PC-3 (cell line): ENCODE measurements at places on chromosomes 12 and 14. TPM values are rescaled to one million over a fixed set of nuclear protein-coding genes. Genes with fewer than 3 reads are reported as not detected.

DNA sequence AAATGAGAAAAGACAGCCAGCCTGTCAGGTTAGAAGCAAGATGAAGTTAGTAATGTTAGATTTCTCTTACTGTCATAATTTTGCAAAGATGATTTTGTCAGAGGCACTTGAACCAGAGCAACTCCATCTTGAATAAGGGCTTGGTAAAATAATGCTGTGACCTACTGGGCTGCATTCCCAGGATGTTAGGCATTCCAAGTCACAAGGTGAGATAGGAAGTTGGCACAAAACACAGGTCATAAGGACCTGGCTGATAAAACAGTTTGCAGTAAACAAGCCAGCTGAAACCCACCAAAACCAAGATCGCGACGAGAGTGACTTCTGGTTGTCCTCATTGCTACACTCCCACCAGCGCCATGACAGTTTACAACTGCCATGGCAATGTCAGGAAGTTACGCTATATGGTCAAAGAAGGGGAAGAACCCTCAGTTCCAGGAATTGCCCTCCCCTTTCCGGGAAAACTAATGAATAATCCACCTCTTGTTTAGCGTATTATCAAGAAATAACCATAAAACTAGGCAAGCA, 1313.5 kb upstream of the TMEM132C start:
- H3K27me3 ChIP-seq, result peaks cover 27% of the 10 kb centered on the region
- no peak overlapping the region for H3K4me3 ChIP-seq
- no peak for DNase-seq
- no peaks in the 10 kb centered on the region for H3K4me1 ChIP-seq

DNA sequence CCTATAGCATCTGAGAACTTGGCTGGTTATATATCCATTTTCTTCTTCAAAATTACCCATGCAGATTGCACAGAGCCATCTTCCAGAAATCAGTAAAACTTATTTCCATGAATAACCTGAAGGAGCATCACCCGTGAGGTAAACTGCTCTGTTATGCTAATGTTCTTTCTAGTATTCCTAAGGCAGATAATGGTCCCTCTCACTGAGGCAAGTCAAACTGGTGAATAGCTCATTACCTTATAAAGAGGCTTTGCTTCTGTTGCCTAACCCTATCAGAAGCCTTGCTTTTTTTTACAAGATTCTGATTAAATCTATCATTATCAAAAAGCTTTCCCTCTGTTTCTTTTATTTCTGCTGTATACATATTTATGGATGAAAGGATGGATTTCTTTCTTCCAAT, 307.6 kb upstream of the FLRT2 start:
- H3K4me3 ChIP-seq, result no peak overlapping the region
- H3K36me3 ChIP-seq, result no peaks in the 10 kb centered on the region
- H3K27ac ChIP-seq, result no peak overlapping the region
- H3K4me1 ChIP-seq, result no peaks in the 10 kb centered on the region

DNA sequence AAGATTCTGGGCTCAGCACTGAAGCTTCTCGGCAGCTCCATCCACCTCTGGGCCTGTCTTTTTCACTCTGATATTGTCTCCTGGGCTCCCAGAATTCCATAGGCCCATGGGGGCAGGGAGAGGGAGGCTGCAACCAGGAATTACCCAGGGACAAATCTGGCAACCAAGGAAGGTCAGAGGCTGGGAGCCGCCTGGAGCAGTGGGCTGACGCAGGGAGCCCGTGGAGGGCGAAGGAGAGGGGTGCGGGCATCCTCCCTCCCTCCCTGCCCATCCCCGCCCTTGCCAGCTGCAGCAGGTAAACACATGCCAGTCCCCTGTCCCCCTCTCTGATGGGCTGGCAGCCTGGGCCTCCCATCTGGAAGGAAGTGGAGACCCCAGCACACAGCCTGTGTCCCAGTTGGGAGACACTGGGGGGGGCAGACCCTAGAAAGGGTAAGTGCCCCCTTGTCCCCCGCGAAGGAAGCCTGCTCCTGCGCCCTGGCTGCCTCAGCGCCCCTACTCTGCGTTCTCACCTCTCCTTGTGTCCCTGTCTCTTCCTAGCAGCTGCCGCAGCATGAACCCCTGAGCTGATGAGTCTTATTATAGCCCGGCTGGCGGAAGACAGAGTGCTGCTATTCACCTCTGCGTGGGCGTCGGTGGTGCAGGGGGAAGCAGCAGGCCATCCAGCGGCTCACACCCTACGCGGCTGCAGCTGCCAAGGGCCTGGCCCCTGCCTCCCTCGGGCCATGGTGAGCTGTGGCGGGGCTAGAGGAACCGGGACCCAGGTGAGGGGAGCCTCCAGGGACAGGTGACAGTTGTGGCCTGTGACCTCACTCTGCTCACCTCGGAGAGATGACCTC, 6.7 kb downstream of the LRTM2 start:
- H3K27me3 ChIP-seq, result peaks cover 36% of the 10 kb centered on the region
- H3K27ac ChIP-seq, result no peak overlapping the region
- H3K36me3 ChIP-seq, result no peaks in the 10 kb centered on the region
- DNase-seq, result no peak

DNA sequence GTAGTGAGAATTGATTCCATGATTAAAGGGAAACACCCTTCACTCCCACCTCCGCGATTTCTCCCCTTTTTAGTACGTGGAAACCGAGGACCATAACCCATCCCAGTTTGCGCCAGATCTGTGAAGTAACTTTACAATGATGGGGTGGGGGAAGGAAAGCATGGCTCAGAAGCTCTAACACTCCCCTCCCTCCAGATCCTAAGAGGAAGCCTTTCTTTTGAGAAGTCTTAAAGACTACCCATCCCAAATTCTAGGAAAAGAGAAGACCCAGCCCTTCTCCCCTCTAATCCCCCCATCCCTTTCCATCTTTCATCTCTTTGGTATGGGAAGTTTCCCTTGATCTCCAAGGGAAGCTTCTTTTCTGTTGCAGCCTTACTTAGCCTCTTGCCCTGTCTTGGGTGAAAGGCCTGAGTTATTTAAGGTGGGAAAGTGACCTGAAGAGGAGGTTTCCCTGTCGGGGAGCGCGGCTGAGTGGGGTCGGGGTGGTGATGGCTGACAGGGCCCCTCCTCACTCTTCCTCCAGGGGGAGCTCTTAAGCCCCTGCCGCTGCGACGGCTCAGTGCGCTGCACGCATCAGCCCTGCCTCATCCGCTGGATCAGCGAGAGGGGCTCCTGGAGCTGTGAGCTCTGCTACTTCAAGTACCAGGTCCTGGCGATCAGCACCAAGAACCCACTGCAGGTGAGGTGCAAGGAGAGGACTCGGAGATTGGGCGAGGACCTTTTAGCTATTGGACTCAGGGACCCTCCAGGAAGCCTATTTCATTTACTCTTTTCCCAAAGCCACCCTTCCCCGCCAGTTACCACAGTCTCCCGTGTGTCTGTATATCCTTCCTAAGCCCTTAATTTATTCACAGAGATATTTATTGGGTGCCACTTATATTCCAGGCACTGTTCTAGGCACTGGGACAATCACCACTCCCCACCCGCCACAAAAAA, 1.8 kb downstream of the MARCHF9 start:
- H3K27ac ChIP-seq, result no peak overlapping the region
- no peaks in the 10 kb centered on the region for H3K36me3 ChIP-seq
- peak overlapping the region; percentile 75 for H3K4me3 ChIP-seq
- H3K27me3 ChIP-seq, result no peaks in the 10 kb centered on the region
- H3K4me1 ChIP-seq, result peaks cover 24% of the 10 kb centered on the region

GRCh38 chr12:111773801-111774551, 7.2 kb downstream of the ALDH2 start:
- no peaks in the 10 kb centered on the region for H3K36me3 ChIP-seq
- H3K4me3 ChIP-seq, result no peak overlapping the region
- peaks cover 8% of the 10 kb centered on the region for H3K4me1 ChIP-seq
- DNase-seq, result no peak
- no peaks in the 10 kb centered on the region for H3K27me3 ChIP-seq

GRCh38 chr14:100715332-100715731, 11.4 kb upstream of the DLK1 start:
- peaks cover 16% of the 10 kb centered on the region for H3K27me3 ChIP-seq
- peaks cover 17% of the 10 kb centered on the region for H3K4me1 ChIP-seq
- no peak for DNase-seq
- no peaks in the 10 kb centered on the region for H3K36me3 ChIP-seq
- H3K4me3 ChIP-seq, result no peak overlapping the region

- H3K36me3 ChIP-seq, result no peaks in the 10 kb centered on the region
- H3K27ac ChIP-seq, result peak overlapping the region; percentile 98
- peaks cover 24% of the 10 kb centered on the region for H3K4me1 ChIP-seq
- H3K27me3 ChIP-seq, result no peaks in the 10 kb centered on the region
- peak; percentile 98 for DNase-seq
- H3K4me3 ChIP-seq, result peak overlapping the region; percentile 41; the same call in 1 of the 2 replicates
Measured at GRCh38 chr12:90090929-90091651, 382.5 kb upstream of the ATP2B1 start.

DNA sequence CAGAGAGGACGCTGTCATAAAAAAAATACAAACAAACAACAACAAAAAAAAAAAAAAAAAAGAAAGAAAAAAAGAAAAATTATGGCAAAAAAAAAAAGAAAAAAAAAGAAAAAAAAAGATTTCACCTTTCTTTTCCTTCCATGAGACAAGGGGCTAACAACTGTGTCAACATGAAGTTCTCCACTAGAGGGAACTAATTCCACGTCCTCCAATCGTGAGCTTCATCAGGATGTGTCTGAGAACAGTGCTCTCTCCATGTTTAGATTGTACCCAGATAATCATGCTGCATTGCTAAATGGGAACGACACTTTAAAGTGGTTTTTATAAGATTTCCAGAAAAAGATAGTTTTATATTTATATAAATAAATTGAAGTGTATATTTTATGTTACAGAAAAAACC, 96.2 kb upstream of the PTPRB start:
- H3K4me1 ChIP-seq, result peaks cover 4% of the 10 kb centered on the region; the same call in 1 of the 2 replicates
- no peak overlapping the region for H3K27ac ChIP-seq
- no peak overlapping the region for H3K4me3 ChIP-seq

- no peak overlapping the region for H3K27ac ChIP-seq
- peak; percentile 39 for DNase-seq
- H3K27me3 ChIP-seq, result no peaks in the 10 kb centered on the region
- H3K4me1 ChIP-seq, result peaks cover 10% of the 10 kb centered on the region
Measured at GRCh38 chr14:77641534-77642341, 25.3 kb upstream of the SPTLC2 start.

DNA sequence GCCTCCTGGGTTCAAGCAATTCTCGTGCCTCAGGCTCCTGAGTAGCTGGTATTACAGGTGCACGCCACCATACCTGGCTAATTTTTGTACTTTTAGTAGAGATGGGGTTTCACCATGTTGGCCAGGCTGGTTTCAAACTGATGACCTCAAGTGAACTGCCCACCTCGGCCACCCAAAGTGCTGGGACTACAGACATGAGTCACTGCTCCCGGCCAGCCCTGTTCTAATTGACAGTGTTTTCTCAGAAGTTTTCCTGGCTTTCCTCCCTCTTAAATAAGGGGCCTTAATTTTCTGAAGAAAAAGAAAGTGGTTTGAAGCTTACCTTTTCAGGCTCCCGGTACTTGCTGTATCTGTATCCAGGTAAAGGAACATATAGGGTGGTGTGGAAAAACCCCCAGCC, 1.7 kb downstream of the HAL start:
- no peaks in the 10 kb centered on the region for H3K36me3 ChIP-seq
- no peak overlapping the region for H3K27ac ChIP-seq
- DNase-seq, result no peak
- H3K4me3 ChIP-seq, result no peak overlapping the region
- no peaks in the 10 kb centered on the region for H3K27me3 ChIP-seq

GRCh38 chr12:66345212-66345611, 42.9 kb downstream of the HELB start:
- H3K27me3 ChIP-seq, result no peaks in the 10 kb centered on the region
- no peak overlapping the region for H3K4me3 ChIP-seq
- no peaks in the 10 kb centered on the region; the same call in 1 of the 2 replicates for H3K36me3 ChIP-seq
- H3K27ac ChIP-seq, result no peak overlapping the region
- no peaks in the 10 kb centered on the region for H3K4me1 ChIP-seq

DNA sequence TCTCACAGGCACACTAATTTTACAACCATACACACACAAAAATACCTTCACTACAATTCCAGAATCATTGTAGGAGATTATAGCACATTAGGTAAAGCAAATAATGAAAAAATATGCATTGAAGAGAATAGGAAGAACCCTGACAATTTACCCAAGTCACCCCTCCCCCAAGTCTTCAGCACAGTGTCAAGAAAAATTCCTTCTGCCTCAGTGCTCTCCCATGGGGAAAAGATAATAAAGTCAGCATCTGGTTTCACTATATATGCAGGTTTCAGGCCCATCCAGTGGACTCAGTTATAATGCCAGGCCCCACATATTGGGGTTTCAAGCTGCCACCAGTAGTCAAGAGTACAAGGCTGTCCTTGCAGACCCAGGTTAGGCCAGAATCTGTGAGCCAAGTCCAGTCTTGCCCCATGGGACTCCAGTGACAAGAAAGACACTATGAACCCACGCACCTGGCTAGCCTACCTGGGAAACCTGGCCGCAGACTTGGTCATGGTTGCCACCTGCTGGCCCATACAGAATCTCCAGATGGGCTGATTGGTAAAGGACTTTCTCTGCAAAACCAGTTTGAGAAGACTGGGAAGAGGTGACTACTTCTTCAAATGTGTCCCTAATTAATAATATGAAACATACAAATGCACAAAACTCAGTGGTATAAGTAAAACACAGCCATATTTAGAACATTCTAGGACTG, 398.6 kb upstream of the FLRT2 start:
- H3K4me3 ChIP-seq, result no peak overlapping the region
- no peaks in the 10 kb centered on the region for H3K36me3 ChIP-seq
- no peak overlapping the region for H3K27ac ChIP-seq
- no peaks in the 10 kb centered on the region for H3K27me3 ChIP-seq
- DNase-seq, result peak; percentile 28

DNA sequence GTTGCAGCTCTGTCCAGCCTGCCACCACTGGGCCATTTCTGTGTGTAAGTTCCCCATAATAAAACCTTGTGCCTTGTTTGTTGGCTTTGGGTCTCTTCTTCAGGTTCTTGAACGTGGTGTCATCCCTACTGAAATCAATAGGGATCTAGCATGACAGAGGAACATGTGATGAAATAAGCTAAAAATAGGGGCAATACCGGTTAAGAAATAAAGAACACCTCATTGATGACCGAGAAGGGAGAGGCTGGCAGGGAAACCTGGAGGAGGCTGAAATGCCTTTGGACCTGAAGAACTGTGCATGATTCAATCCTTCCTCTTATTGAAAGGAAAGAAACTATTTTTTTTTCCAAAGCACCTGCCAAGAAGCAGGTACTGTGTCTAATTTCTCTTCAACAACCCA, 172.3 kb downstream of the PPM1H start:
- no peaks in the 10 kb centered on the region for H3K36me3 ChIP-seq
- H3K27ac ChIP-seq, result no peak overlapping the region
- no peak for DNase-seq

DNA sequence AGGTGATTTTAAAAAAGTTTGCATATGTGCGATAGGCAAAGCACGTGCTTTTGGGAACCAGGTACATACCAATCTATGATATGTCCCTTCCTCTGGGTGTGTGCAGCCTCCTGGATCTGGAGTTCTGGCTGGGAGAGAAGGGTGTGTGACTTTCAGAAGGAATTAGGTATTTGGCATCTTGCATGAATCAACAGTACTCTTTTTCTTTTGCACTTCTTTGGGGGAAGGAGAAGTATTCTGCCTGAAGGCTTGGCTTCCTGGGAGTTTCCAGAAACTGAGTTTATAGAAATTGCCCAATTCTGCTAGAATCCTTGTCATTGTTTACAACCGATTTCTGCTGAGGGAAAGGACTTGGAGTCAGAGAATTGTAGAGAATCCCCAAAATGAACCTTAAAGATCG, 2.9 kb upstream of the CLMN start:
- DNase-seq, result no peak
- no peaks in the 10 kb centered on the region for H3K27me3 ChIP-seq
- no peaks in the 10 kb centered on the region for H3K36me3 ChIP-seq
- no peak overlapping the region for H3K27ac ChIP-seq
- peaks cover 4% of the 10 kb centered on the region; the same call in 1 of the 2 replicates for H3K4me1 ChIP-seq

RAD51AP1 gene
- total RNA-seq, result 15.9 and 24.7 TPM in 2 replicates

DPY19L2 gene
- 0.33 and 0.98 TPM in 2 replicates for total RNA-seq

RNFT2 gene
- 12.6 and 15.8 TPM in 2 replicates for total RNA-seq

RNASE3 gene
- not detected in 2 replicates for total RNA-seq

PKP2 gene
- total RNA-seq, result 12.7 TPM in 2 replicates

CD163 gene
- total RNA-seq, result not detected in 2 replicates
